ENCODE measurements at places on chromosomes 7 and 10.

- DNase-seq, result no peak
Measured at GRCh38 chr10:78870458-78870857, 198.3 kb upstream of the ZMIZ1 start.

DNA sequence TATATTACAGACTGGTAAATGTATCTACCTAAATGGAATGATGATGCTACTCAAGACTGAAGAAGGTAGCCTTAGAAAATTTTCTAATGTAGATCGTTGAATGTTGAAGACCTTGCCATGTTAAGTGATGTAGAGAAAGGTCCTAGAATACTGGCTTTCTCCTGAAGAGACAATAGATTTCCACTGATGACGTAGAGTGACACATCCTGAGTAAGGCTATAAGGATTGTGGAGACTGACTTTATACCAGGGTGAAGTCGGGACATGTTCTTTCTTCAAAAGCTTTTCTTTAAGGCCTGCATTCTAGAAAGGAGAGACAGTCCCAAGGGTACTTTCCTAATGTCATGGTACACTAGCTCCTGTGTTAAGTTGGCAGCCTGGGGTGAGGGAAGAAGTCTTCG, 58.6 kb downstream of the PCDH15 start:
- DNase-seq, result no peak

DNA sequence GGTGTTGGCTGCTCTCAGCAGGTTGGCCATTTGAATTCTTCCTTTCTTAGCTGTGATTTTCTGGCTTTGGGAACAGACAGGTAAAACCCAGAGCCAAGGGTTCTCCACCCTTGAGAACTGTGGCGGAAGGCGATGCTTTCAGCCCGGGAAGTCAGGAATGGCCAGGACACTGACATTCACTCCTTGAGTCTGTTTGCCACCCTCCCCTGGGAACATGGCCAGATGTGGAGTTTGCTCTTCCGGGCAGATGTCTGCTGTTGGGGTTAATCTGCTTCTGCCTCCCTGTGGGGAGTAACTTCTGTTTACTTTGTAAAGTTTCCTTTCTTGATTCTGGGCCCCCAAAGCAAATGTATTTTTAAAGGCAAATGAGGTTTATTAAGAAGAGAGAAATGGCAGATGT, 17.7 kb downstream of the GATA3 start:
- DNase-seq, result no peak

GRCh38 chr10:101710059-101710695, 15.2 kb upstream of the FBXW4 start:
- DNase-seq, result no peak

GRCh38 chr7:27156508-27156898, at the start of gene HOXA7:
HOXA7 (minus strand) TSS chr7:27156675; CDS start chr7:27156545, 130 bp downstream.
- DNase-seq, result no peak

DNA sequence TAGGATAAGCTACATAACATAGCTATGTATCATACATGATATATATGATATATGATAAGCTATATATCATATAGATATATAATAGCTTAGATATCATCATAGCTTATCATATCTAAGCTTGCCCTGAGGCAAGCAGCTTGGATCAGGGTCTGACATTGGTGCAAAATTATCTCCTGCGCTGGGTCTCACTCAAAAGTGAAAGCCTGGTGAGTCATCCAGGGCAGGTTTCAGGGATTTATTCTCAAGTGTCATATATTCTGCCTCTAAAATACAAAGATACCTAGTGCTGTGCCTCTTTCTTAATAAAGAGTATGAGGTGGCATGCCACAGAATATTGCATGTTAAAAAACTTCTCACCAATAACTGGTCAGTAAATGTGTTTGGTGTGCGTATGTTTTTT, 105.9 kb downstream of the CDC14C start:
- DNase-seq, result no peak

DNA sequence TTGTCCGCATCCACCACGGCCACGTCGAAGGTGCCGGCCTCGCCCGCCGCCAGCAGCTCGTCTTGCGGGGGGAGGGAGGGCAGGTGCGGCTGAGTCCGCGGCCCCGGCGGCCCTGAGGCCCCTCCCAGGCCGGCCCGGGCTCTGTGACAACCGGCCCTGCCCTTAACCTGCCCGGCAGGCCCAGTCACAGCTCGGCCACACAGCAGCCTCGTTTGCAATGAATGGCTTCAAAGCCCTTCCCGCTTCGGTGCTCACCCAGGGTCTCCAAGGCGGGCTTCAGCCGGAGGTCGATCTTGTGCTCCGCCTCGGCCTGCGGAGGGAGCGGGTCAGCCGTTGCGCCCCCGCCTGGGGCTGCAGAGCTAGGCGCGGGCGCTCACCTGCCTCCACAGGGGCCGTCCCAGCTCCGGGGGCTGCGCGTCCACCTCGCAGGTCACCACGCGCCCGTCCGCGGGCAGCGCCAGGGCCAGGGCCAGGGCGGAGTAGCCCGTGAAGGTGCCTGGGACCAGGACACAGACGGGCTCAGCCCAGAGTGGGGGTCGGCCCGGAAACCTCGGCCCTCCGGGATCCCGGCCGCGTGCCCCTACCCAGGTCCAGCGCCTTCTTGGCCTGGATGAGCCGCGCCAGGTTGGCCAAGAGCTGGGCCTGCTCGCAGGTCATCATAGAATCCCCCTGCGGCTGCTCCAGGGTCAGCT, 928 bp downstream of the COMTD1 start:
- DNase-seq, result no peak

GRCh38 chr10:113683300-113683699, 3.6 kb downstream of the CASP7 start:
- DNase-seq, result no peak

DNA sequence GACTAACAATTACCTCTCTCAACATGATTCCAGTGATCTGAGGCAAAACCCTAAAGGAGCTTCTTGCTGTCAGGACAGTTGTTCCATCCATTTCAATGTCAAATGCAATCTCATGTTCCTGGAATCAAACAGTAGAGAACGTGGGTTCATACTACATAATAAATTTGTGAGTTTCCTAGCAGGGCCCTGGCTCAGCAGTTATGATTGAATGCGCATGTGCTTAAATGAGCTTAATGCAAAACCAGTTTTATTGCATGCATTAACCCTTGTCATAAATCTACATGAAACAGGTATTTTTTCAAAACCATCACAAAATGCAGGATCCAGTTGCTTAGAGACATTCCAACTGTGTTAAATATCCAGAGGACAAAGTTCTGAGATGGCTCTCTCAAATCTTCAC, 225.4 kb upstream of the TMEM72 start:
- no peak for DNase-seq

DNA sequence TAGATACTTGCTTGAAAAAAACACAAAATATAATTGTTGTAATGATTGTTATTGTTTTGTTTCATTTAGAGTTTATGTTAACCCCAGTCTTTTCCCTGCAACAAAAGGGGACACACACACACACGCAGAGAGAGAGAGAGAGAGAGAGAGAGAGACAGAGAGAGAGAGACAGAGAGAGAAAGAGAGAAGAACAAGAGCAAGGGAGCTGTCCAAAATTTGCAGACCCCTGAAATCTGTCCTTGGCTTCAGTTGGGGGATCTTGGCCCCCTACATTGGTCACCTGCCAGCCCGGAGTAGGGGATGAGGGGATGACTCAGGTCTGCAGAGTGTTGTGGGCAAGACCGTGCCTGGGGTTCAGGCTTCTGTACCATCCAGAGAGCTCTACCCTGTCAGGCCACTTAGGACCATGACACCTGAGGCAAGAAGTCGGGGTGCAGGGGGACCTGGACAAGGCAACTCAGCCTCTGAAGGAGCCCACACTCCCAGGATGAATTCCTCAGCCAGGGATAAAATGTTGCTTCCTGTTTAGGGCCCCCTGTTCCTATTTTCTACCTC, 73.1 kb downstream of the RAMP3 start:
- no peak for DNase-seq

DNA sequence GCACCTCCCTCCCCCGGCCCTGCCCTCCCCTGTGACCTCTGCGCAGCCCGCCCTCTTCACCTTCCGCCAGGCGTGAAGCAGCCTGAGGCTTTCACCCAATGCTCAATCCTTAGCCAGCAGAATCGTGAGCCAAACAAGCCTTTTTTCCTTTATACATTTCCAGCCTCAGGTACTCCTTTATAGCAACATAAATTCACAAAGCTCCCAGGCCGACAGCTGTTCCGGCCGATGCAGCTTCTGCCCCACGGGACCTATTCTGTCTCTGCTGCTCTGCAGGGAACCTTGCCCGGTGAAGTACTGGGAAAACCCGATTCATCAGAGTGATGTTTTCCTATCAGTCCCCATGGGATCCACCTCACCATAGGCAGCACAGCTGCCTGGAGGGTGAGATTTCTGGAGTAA, 87.4 kb downstream of the CHST15 start:
- no peak for DNase-seq

DNA sequence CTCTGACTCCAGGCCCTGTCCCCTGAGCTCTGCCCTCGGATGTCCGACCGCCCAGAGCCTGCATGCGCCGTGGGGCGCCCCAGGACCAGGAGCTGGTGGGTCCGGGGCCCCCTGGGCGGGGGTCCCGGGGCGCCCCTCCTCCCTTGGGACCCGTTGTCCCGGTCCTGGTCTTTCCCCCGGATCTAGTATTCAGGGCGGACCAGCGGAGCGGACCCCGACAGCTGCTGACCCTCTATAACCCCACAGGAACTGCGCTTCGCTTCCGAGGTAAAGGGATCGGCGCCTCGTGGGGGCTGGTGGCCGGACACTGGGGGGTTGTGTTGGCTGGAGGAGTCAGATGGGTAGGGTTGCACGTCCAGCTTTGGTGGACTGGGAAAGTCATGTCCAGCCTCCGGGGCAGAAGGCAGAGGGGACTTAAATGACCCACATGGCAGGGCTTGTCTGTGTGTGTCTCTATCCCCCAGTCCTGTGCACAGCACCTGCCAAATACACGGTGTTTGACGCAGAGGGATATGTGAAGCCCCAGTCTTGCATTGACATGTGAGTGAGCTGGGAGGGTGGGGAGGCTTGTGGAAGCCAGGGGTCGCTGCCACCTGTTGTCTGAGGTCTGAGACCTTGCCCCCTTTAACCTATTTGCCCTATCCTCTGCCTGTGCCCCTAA, 520 bp downstream of the MOSPD3 start:
- DNase-seq, result no peak

DNA sequence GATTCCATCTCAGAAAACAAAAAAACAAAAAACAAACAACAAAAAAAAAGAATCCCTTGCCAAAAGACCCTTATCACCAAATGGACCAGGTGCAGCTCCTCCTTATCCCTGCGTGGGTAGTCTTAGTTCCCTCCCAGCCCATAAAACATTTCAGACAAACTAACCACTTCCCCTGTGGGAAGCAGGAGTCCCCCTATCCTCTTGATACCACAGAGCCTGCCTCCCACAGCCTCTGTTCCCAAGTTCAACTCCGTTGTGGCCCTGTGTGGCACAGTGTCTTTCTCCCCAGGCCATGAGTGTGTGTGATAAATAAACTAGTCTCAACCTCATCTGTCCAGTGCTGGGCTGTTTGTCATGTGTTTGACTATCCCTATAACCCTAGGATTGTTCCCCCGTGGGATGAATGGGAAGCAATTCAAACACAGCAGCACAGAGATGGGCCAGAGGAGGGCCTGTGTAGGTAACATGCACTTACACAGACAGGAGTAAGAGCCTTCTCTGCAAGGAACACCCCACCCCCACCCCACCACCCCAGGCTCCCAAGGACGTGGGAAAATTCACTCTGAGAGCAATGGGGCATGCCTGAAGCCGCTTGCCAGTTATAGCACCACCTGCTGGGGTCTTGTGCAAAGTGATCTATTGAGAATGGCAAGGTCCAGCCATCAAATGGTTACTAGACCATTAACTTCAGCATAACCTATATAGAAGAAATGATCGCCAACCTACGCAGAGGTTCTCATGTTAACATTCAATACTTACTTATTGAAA, 147.1 kb upstream of the GHITM start:
- DNase-seq, result no peak

- DNase-seq, result no peak
Measured at GRCh38 chr7:24279512-24279911, 4.5 kb upstream of the NPY start.

DNA sequence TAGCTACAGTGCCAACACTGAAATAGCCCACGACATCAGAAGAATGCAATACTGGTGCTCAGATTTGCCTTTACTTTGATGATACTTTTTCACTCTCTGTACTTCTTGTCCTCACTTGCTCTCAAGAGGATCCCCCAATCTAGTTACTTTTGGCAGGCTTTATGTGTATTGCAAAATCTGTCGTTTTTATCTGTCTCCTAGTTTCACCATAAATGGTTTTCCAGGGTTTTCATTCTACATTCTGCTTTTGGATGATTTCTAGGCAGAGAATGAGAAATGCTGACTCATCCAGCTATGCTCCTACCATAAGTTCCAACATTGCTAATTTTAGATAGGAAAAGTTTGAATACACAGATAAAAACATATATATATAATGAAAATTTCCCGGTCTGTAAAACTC, 659.5 kb upstream of the NRG3 start:
- no peak for DNase-seq

DNA sequence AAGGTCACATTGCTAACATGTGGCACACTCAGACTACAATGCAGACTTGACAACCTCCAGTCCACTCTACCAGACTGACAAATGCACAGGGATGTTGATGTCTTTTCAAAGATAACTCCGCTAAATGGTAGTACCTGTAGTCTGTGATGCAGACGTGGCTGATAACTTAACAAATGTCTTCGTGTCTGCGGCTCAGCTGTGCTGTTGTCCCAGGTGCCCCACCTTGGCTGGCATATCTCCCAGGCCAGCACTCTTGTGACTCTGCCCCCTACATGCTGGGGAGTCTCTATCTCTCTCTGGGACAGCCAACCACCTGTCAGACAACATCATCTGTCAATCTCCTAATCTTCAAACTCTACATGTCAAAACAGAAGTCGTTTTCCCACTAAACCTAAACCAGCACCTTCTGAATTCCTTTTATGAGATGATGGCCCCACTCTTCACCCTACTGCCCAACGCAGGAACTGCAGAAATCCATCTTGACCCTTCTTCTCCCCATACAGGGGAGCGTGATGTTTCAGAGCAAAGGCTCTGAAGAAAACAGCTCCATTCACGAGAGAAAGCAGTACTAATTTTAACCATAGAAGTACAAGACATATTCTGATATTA, 156.4 kb downstream of the USP6NL start:
- no peak for DNase-seq

GRCh38 chr10:78231939-78232338, 198.3 kb downstream of the RPS24 start:
- no peak for DNase-seq

GRCh38 chr7:52540041-52540440, 495.4 kb upstream of the POM121L12 start:
- no peak for DNase-seq

GRCh38 chr10:63887600-63888370, 366.6 kb downstream of the REEP3 start:
- DNase-seq, result no peak

DNA sequence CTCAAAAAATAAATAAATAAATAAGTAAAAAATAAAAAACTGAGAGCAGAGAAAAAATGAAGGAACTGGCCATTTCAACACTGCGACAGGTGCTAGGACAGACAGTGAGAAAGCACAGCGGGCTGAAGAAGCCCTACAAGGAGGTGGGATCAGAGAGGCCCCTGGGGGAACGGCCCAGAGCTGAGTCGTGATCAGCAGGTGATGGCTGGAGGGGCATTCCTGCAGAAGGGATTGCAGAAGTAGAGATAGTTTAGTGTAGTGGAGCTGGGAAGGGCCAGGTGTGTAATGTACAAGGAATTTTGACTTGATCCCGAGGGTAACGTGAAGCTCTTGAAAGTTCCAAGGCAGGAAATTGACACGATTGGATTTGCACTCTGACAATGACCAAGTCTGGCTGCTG, 112.1 kb downstream of the CUL2 start:
- no peak for DNase-seq
